ENCODE measurements at places on chromosomes 4 and X.

DNA sequence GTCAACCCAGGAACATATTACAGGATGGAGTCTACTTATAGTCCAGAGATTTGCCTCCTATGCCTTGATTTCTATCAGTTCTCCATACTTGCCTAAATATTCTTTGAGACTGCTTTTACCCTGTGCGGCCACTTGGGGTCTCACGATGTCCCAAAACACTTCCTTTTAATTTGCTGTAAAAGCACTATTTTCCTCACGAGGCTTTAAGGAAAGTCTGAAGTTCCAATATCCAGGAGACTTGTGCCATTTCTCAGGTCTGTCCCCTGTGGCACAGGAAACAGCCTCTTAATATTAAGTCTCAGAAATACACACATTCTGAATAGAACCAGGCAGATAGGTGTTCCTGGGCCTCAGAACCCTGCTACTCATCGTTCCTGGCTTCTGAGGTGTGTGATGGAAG is 142.9 kb downstream of the TMEM164 start:
- DNase-seq, result no peak

DNA sequence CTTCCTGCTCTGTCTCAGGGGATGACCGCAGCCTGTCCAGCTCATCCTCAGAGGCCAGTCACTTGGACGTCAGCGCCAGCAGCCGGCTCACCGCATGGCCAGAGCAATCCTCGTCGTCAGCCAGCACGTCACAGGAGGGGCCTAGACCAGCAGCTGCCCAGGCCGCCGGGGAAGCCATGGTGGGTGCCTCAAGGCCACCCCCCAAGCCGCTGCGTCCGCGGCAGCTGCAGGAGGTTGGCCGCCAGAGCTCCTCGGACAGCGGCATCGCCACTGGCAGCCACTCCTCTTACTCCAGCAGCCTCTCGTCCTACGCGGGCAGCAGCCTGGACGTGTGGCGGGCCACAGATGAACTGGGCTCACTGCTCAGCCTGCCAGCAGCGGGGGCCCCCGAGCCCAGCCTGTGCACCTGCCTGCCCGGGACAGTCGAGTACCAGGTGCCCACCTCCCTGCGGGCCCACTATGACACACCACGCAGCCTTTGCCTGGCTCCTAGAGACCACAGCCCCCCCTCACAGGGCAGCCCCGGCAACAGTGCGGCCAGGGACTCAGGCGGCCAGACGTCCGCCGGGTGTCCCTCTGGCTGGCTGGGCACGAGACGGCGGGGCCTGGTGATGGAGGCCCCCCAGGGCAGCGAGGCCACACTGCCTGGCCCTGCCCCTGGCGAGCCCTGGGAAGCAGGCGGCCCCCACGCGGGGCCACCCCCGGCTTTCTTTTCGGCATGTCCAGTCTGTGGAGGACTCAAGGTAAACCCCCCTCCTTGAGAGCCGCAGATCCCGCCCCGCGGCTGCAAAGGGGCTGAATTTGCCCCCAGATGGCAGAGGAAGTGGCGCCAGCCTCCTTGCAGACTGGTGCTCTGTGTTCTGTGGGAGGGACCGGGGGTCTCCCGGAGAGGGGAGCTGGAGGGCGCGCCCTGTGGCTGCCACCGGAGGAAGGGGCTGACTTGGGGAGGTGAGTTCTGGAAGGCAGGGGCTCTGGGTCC is 29.9 kb downstream of the DOK7 start:
- DNase-seq, result no peak

- no peak for DNase-seq
Measured at GRCh38 chr4:147639388-147639787, 22.2 kb downstream of the TMEM184C start.

GRCh38 chrX:48937054-48937907 is 18.5 kb upstream of the PIM2 start:
- no peak for DNase-seq

- no peak for DNase-seq
Measured at GRCh38 chr4:101199507-101200285, 147.6 kb downstream of the PPP3CA start.

DNA sequence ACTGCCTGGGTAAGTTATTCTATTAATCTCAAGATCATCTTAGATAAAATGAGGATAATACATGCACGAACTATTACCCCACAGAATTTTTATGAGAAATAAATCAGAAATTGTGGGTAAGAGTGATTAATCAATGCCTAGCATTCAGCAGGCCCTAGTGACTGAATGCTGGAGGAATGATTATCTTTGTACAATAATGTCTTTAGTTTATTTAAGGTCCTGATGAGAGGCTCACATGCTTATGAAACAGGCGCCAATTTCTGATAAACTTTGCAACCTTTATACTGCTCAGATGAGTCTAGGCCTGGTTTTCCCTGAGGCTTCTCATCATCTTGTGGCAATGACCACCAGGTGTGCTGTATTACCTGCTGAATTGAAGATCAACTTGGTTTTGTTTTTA is 27.8 kb upstream of the BMP2K start:
- no peak for DNase-seq

DNA sequence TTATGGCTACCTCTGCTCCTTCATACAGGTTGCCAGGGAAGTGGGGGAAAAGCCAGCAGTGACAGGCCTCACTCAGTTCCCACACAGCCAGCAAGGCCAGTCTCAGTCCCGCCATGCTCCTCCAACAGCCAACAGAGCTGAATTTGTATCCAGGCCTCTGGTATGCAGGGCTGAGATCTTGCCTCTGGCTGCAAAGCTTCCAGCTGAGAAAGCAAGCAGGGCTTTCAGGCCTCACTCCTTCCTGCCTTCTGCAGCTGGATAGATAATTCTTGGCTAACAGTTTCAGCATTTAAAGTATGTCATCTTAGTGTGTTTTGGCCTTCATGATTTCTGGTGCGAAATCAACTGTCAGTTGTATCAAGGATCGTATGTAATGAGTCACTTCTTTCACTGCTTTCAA is 103.6 kb downstream of the GNL3L start:
- no peak for DNase-seq

- no peak for DNase-seq
Measured at GRCh38 chr4:176507845-176508533, 188.2 kb downstream of the SPCS3 start.

- DNase-seq, result no peak
Measured at GRCh38 chrX:39527025-39527424, 570.7 kb downstream of the BCOR start.

- no peak for DNase-seq
Measured at GRCh38 chr4:40190465-40190864, 6.4 kb upstream of the RHOH start.

- peak; percentile 37 for DNase-seq
Measured at GRCh38 chr4:101345596-101346350, 1.6 kb downstream of the PPP3CA start.

GRCh38 chr4:80125252-80126177 is 52.5 kb upstream of the ANTXR2 start:
- DNase-seq, result no peak

DNA sequence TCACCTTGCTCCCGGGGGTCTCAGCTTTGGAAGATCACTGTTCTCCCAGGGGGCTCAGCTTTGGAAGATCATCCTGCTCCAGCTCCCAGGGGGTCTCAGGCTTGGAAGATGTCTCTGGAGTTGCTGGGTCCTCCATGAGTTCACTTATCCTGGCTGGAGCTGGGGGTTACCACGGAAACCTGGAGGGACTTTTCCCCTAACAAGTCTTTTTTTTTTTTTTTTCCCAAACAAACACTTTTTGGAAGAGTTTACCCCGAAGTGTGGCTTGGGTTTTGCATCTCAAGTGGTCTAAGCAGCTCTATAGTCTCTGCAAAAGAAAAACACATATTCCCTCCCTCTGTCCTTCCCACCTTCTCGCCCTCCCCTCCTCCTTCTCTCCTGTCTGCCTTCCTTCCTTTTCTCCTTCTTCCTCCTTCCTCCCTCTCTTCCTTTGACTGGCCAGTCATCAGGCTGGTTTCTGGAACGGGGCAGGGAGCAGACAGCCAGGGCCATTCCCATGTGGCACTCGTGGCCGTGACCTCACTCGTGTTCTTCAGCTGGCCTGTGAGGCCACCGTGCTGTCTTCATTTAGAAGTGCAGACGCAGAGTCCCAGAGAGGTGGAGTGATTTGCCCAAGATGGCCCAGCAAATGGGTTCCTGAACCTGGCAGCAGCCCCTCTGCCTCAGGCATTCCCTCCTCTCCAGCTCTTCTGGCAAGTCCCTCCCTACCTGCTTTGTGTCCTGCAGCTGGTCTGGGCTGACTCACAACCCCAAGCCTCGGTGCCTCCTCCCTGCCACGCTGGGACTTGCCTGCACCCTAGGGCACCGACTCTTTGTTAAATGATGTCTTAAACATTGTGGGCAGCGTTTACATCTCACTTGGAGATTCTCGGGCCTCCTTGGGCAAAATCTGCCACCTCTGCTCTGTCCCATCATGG is 25.9 kb upstream of the HMX1 start:
- DNase-seq, result no peak

DNA sequence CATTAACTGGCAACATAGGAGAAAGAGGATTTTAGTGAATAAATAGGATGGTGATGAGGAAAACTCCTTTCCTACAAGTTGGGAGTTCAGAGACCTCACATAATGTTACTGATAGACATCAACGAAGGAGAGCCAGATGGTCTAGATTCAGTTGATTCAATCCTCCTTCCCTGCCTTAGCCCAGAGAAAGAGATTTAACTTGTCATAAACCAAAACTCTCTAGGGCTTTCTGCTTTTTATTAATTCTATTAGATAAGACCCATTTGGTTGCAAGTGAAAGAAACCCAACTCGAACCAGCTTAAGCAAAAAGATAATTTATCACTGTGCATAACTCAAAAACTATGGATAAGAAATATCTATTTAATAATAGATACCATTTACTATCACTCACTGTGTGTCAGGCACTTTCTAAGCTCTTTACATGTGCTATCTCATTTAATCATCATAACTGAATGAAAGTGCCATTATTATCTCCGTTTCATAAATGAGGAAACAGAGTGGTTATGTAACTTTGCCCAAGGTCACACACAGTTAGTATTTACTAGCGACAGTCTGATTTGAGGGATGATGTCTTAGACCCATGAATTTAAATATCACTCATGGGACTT is 4.3 kb upstream of the UNC5C start:
- DNase-seq, result no peak

GRCh38 chrX:75625232-75625631 is 102.4 kb upstream of the ZDHHC15 start:
- DNase-seq, result no peak

- DNase-seq, result no peak
Measured at GRCh38 chr4:140688711-140689598, 67.2 kb downstream of the TBC1D9 start.

GRCh38 chr4:160370046-160370445 is 1267.2 kb downstream of the RAPGEF2 start:
- no peak for DNase-seq

DNA sequence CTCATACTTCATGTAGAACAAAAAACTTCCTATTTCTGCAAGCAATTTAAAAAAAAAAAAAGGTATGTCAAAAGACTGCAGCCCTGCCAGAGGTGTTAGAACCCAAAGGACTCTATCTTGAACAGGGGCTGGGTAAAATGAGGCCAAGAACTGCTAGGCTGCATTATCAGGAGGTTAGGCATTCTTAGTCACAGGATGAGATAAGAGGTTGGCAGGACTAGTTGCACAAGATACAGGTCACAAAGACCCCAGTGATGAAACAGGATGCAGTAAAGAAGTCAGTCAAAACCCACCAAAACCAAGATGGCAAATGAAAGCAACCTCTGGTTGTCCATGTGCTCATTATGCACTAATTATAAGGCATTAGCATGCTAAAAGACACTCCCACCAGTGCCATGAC is 104.1 kb downstream of the ANOS1 start:
- no peak for DNase-seq

DNA sequence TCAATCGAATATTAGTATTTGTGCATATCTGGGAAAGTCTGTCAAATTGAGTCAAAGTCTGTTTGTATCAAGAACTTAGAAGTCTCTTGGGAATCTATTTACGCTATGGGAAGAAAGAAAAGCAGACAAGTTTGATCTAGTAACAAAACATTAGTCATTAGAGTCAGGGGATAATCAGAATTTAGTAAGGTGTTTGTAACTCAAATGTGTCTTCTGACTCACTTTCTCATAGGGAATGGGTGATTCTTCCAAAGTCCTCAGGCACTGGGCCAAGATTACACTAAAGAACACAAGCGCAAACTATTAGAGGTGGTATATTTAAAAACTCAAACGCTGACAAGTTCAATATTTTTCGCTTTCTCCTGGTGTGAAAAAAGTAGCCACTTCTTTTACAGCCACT is 926.5 kb downstream of the PDHA2 start:
- DNase-seq, result no peak

- no peak for DNase-seq
Measured at GRCh38 chr4:25817059-25817681, 45.6 kb downstream of the SEL1L3 start.

- DNase-seq, result no peak
Measured at GRCh38 chr4:164252286-164252685, 501.6 kb upstream of the SMIM31 start.

- DNase-seq, result no peak
Measured at GRCh38 chrX:16722481-16722880, 3.1 kb downstream of the SYAP1 start.

GRCh38 chrX:18410038-18410437 is 15.4 kb upstream of the CDKL5 start:
- no peak for DNase-seq

DNA sequence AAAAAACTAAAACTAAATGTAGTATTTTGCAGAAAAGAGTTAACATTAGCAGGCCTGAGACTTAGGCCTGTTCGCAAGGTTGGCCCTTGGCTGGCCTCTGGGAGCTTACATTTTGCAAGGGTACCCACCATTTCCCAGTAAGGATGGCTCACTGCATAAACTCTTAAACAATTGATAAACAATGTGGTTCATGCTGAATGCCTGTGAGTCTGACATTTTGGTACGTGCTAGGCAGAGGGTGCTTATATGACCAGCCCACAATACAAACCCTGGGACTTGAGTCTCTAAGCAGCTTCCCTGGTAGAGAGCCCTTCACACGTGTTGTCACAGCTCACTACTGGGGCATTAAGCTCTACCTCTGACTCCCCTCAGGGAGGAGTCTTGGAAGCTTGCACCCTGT is 7.4 kb downstream of the PRPS2 start:
- no peak for DNase-seq

DNA sequence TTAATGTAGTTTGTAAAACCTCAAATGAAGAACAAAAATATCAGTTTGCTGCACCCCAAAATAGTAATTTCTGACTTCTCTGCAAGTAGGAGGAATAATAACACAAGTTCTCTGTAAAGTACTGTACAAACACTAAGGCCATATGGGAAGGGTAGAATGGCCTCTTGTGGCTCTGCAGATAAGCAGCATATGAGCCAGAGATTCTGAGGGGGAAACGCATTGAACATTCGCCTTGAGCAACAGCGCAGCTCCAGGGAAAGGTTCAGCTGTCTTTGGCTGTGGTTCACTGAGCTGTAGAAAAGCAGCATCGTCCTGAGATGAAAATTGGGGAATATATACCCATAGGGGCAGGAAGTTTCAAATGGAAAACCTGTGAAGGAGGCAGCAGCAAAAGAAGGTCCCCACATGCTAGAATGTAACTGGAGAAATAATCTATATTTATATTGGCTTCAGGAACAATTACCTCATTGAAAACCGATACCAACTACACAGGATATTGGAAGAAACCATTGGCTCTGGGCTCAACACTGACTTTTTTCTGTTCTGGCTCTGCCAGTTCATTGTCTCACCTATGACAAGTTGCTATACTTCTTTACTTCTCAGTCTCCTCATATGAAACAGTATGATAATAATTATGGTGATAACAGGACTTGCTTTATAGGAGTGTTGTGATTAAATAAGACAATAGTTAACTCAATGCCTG is 357.6 kb upstream of the CPEB2 start:
- no peak for DNase-seq
